ENCODE measurements at places on chromosomes 3 and 15.

DNA sequence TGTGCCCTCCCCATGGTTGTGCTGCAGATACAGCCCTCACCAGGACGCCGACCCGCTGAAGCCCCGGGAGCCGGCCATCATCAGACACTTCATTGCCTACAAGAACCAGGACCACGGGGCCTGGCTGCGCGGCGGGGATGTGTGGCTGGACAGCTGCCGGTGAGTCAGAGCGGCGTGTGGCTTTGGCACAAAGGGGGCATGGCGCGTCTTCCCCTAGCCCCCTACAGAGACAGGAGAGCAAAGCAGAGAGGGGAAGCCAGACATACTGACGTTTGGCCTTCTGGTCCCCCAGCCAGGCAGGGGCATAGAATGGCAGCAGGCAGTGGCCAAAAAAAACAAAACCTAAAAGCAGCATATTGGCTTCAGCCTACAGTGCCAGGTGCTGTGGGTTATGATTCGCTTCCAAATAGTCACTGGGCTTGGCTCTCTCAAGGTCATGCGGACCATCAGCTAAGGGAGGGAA lies 64.0 kb downstream of the MESD start:
- no peak for DNase-seq

DNA sequence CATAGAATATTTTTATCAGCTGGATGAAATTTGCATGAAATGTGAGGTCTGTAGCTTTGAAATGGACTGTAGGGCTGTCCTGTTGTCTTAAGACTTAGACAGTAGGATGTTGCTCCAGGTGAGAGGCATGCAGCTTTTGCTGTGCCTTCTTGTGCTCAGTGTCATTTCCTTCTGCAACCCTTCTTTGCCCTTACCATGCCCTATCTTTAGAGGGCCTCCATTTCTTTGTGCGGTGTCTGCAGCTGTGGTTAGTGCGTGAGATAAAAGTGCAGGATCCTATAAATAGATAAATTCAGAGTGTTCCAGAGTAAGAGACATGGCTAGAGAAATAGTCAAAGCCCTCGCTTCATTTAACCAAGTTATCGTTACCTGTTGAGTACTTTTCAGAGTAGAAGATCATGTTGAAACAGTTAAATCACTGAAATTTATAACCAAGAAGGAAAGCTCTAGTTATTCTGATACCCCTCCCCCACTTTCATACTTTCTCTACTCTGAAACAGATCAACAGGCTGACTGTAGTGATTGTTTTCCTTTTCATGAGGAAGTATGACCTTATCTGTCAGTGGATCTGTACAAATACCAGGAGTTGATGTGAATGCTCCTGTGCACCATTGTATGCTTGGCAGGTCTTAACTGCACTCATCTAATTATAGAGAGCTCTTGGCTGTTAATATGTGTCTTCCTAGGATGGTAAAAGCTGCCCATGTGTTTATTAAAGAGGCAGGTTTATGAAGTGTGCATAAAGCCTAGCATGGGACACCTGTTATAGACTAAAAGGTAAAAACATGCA lies 18.2 kb downstream of the EIF3J start:
- DNase-seq, result no peak

- peak; percentile 82 for DNase-seq
These were observed 412 bp upstream of the CTXN2 start for GRCh38 chr15:48190932-48191573.

- DNase-seq, result no peak
These were observed 29.5 kb downstream of the BOC start for GRCh38 chr3:113240841-113241240.
